CMK (cell line): ENCODE measurements at places on chromosomes 6 and 20.

DNA sequence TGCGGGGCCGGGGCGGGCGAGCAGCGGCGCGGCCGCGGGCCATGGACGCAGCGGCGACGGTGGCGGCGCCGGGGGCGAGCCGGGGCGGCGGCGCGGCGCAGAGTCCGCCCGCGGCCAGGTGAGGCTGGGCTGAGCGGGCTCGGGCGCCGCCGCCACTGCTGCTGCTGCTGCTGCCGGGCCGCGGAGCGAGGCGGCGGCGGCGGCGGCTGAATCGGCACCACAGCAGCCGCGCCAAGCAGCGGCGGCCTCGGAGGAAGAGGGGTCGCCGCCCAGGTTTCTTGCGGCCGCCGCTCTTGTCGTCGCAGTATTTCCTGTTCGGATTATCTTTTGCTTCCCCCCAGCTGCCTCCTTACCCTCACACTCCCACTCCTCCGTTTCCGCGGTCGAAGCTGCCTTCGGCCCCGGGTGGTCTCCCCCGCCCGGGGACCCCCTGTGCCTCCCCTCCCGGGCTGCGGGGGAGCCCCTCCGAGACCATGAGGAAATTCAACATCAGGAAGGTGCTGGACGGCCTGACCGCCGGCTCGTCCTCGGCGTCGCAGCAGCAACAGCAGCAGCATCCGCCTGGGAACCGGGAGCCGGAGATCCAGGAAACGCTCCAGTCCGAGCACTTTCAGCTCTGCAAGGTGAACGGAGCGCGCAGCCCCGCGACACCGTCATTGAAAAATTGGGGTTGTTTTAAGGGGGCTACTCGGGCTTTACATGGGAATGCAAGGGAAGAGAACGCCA lies at the start of gene STXBP5:
Gene STXBP5, plus strand, starts transcription at position 358 of the 726 bp plus-strand sequence. Its CDS starts 116 bp downstream, at position 474.
- DNase-seq = peak; percentile 73

GRCh38 chr6:136024711-136025110 lies 173.2 kb downstream of the PDE7B start:
- no peak for DNase-seq

DNA sequence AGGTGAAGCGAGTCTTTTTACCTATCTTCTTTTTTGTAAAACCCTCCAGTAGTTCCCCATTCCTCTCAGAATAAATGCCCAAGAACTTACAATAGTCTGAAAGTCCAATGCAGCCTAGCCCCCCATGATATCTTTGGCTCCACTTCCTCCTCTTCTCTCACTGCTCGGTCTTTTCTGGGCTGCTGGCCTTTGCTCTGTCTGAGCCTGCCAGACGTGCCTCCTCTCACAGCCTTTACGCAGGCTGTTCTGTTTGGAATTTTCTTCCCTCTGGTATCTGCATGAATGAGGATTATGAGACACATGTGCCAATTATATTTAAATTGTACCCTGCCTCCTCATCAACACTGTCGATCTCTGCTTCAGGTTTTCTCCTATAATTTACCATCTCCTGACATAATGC lies 174.1 kb downstream of the EYA4 start:
- no peak for DNase-seq

DNA sequence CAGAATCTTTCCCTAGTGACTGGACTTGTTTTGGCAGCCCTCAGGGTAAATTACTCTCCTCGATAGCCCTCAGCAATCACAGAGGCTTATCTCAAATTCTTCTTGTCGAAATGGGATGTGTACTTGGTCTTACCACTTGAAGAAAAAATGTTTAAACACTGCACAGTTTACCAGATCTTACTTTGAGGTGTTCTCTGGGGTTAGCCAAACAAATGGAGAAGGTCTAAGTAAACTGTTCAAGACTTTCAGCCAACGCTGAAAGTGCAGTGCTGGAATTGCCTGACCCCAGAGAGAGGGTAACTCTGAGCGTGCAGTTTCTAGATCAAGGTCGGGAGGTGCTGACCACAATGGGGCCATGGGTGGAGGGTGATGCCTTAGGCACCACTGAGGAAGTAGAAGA lies 39.2 kb downstream of the MYLIP start:
- DNase-seq = no peak

DNA sequence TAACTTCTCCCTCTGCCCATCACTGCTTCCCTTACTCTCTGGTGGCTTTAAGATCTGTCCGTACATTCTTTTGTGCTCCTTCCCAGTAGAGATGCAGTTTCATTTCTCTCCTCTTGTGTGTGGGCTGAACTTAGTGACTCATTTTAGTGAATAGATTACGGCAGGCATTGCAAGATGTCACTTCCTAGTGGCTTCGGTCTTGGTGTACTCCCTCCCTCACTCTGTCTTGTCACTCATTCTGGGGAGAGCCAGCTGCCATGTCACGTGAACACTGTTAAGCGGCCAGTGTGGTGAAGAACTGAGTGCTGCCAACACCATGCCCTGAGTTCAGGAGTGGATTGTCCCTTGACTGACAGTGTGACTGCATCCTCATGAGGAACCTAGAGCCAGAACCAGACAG lies 115.9 kb downstream of the OTOR start:
- no peak for DNase-seq

GRCh38 chr20:17320456-17320855 lies 93.6 kb downstream of the PCSK2 start:
- DNase-seq = no peak

DNA sequence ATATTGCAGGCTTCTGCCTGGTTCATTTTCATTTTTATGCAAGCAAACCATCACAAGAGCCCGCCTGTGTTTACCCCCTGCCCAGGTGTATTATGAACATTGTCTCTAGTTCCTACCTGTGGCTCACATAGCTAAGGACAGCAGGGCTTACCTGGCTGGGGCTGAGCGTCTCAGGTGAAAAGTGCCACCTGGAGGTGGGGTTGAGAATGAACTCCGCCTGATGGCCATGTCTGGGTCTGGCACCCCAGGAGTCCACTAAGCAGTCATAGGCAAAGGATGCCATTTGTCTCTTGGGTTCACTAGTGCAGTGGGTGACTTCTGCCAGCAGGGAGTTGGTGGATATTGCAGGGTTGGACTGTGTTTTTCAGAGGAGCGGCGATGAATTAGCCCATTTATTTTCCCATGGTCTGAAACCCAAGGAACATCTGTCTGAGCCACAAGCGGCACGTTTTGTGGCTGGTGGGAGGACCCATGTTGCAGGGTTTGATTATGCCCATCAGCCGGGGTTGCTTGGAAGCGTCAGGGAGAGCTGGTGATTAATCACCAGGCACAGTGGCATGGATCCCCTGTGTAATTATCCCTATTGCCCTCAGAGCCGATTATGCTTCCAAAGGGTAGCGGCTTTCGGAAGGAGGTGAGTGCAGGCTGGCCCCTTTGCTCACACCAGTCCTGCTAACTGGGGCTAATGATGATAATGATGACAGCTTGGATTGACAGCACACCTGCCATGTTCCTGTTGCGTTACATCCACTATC lies 92.1 kb downstream of the CDH26 start:
- DNase-seq = no peak

GRCh38 chr6:139406577-139407343 lies 32.3 kb upstream of the CITED2 start:
- no peak for DNase-seq

GRCh38 chr20:48605364-48606171 lies 222.2 kb downstream of the PREX1 start:
- no peak for DNase-seq

DNA sequence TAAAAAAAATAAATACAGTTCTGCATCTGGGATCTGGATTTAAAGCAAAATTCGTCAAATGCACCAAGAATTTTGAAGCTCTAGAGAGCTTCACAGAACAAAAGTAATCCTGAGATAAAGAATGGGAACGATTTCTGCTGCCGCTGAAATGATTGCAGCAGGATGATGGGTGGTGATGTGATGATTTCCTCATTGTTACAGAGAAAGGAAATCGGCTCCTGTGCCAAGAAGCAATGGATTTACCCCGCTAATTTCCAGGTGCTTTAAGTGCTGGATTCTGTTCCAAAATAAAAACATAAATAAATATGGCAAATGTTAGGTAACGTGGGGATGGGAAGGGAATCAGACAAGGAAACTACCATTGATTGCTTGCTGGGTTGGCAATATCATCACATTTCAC lies 1067.9 kb upstream of the MAP3K7 start:
- DNase-seq = no peak

- no peak for DNase-seq
Observed at GRCh38 chr20:38825901-38826625, 20.6 kb downstream of the PPP1R16B start.

DNA sequence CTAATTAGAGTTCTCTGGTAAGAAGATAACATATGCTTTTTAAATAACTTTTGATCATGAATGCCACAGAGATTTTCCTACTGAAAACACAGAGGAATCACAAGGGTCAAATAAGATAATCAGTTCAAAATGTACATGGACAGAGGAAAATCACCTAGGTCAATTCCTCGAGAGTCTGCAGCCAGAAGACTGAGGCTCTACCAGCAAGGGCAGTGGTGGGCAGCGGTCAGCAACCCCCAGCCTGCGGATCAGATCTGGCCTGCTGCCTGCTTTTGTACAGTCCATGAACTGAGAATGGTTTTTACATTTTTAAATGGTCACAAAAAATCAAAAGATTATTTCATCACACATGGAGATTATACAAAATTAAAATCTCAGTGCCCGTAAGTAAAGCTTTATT lies 79.0 kb downstream of the FYN start:
- no peak for DNase-seq

DNA sequence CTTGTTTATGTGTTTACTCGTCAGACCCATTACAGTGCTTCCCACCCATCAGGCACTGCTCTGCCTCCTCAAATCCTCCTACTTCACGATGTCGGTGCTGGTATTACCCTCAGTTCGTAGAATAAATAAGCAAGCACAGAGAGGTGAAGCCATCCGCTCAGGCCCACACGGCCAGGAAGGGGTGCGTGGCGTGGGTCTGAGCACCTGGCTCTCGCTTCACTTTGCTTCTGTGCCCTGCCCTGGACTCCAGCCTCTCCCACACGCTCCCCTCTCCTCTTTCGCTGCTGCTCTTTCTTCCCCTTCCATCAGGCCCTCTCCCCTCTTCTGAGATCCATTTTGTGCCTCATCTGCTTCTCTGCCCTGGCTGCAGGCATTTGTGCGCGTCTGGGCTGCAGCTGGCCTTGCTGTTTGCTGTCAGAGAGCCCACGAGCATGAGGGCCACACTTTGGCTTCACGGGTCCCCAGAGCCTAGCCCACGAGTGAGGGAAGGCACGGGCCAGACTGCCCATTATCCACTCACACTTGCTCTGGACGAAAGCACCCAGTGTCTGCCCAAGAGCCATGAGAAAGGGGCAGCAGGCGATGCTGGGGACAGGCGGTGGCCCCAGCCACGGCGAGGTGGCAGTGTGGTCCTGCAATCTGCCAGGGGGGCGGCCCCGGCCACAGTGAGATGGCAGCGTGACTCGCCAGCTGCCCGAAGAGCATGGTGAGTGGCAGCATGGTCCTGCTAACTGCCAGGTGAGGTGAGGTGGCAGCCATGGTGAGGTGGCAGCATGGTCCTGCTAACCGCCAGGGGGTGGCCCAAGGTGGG lies 96.2 kb upstream of the MPC1 start:
- DNase-seq = no peak

- DNase-seq = no peak
Observed at GRCh38 chr6:168826726-168827585, 386.0 kb downstream of the SMOC2 start.

GRCh38 chr6:35044145-35044745 lies 96.9 kb downstream of the TCP11 start:
- DNase-seq = no peak

- DNase-seq = no peak
Observed at GRCh38 chr6:119209452-119210205, 131.2 kb upstream of the FAM184A start.

GRCh38 chr6:21987501-21987957 lies 309.3 kb downstream of the PRL start:
- DNase-seq = no peak

DNA sequence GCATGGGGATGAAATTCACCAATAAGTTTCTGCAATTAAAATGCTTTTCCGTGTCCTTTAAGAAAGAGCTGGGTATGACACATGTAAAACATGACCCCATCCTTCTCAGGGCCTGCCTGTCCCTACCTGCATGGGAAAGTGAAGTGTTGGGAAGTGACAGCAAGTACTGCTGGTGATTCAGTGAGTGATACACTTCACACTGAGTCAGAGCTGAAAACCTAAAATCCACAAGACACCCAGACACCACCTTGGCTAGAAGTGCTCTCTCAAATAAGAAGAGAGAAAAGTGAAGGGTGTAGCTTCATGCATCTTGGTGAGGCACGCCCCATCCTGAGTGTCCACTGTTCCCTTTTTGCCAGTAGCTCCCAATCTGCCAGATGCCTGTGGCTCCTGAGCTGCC lies 3.3 kb downstream of the RAB22A start:
- DNase-seq = no peak

- no peak for DNase-seq
Observed at GRCh38 chr6:29829766-29830165, 2.1 kb downstream of the HLA-G start.

GRCh38 chr6:123676793-123677192 lies 40.0 kb upstream of the TRDN start:
- no peak for DNase-seq

- no peak for DNase-seq
Observed at GRCh38 chr6:40936818-40937251, 102.2 kb downstream of the UNC5CL start.

DNA sequence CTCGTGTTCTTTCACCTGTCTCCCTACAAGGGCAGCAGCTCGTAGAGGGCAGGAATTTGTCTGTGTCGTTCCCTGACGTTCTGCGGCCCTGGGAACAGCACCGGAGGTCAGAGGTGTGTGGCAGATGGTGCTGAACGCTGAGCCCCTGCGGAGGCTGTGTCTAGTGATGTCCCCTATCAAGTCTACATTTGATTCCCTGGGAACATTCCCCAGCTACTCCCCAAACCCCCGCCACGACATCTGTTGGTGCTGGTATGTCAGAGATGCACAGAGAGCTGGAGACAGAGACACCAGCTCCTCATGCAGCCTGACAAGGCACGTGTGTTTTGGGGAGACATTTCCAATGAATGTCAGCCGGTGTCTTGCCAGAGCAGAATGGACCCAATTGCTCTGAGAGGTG lies 7.7 kb downstream of the PMEPA1 start:
- no peak for DNase-seq

GRCh38 chr20:49171909-49172308 lies 16.2 kb downstream of the STAU1 start:
- DNase-seq = no peak

GRCh38 chr20:47102629-47103028 lies 208.0 kb downstream of the EYA2 start:
- DNase-seq = no peak

- no peak for DNase-seq
Observed at GRCh38 chr6:8240301-8240700, 138.0 kb upstream of the EEF1E1 start.

GRCh38 chr6:167244991-167245390 lies 46.1 kb upstream of the UNC93A start:
- DNase-seq = no peak

GRCh38 chr6:28922821-28923317 lies 916 bp downstream of the TRIM27 start:
- DNase-seq = peak; percentile 36

- DNase-seq = no peak
Observed at GRCh38 chr20:37895166-37895565, 7.8 kb upstream of the VSTM2L start.
